PC-3 (cell line): ENCODE measurements at places on chromosomes 4 and X.

DNA sequence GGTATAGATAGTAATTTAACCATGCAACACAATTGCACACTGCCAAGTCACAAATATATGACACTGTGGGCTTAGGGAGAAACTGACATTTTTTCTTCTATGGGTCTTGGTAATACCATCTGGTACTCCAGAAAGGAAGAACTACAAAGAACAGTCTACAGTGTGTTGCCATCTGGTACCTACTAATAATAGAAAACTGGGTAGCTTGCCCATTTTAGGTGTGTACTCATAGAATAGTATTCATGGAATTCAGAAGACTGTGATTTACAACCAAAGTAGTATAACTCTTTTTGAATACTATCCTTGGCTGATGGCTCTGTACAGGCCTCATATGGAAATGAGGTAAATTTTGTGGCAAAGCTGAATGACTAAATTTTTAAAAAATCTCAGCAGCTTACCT is 132.6 kb upstream of the RPS6KA6 start:
- DNase-seq: no peak

GRCh38 chr4:139825523-139826014 is 159.9 kb downstream of the MGST2 start:
- no peak for DNase-seq

DNA sequence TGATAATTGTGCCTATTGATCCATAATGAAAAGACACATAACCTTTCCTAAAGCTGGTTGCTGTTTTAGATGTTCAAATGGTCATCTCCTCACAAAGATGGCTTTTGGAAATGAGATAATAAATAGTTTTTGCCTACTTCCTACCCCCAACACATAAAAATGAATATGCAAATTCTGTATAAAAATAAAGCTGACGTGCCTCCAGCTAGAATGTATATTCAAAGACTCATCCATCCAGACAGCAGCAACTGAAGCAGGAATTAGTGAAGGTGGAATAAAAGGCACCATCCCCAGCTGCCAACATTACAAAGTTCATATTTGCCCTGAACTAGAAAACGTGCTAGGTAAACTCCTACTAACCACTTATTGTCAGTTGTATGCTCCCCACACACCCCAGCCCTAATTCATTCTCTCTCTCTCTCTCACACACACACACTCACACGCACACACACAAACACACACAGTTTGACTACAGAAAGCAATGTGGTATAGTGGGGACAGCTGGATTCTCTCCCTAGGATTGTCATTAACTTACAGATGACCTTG is 53.6 kb downstream of the PCDH19 start:
- DNase-seq: no peak

GRCh38 chr4:88244816-88245579 is 39.4 kb downstream of the PPM1K start:
- no peak for DNase-seq

DNA sequence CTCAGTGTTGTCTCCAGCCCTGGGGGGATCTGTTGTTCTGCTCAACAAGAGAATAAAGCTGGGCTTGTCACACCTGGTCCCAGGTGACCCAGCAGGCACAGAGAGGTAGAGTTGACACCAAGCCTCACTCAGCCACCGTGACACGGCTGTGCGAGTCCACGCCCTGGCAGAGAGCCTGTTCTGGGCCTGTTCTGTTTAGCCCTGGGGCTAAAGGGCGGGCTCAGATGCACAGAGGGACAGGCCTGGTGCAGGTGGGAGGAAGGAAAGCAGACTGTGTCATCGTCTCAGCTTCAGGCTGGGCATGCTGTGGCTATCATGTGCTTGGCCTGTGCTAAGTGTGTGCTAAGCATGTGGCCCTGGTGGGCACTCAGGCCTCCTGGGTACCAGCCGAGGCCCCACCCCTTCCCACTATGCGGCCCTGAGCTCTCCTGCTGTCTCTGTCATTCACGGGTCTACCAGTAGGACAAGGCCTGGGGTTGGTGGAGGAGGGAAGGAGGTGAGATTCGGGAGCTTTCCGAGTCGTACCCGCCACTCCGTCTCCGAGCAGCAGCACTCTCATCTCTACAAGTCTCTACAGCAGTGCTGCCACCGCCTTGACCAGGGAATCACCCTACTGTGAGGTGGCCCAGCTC is 10.8 kb downstream of the WFS1 start:
- peak; percentile 32 for DNase-seq

GRCh38 chr4:113761620-113762185 is at the start of gene CAMK2D:
Gene CAMK2D, minus strand, starts transcription at chr4:113761738. Its CDS starts 670 bp downstream, at chr4:113761068.
- peak; percentile 75 for DNase-seq

- DNase-seq: peak; percentile 50
Observed at GRCh38 chrX:11757719-11758399, at the start of gene MSL3. Gene MSL3, plus strand, starts transcription at chrX:11758237. Its CDS starts 27 bp downstream, at chrX:11758264.

DNA sequence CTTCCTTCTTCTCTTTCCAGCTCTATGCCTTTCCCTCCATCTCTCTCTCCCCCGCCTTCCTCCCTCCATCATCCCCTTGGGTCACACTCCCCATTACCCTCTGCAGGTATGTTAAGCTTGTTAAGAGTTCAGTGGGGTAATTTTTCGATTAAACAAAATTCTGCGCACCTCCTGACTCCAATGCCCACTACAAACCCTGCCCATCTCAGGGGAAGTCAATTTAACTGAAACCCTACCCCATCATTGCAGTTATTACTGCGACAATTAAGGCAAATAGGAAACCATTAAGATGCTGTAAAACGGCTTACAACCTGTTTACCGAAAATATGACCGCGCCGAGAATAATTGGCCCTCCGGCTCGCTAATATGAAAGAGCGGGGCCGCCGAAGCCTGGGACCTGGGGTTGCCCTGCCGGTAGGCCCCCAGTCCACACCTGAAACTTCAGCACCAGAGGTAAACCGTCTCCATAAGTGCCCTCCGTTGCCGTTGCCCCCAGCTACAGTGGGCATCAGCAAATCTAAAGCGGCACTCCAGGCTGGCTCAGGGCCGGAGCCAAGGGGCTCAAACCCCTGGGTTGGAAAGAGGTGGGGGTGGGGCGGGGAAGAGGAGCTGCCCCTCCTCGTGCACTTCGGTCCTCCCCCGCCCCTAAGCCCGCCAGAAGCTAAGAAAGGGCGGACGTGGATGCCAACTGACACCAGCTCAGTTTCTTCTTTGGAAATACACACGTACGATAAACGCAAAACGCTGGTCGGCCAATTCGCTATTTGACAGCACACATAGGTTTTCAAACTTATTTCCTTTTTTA is 4.8 kb downstream of the ARX start:
- DNase-seq: no peak
